Activated T-helper 2 cell treated with anti-CD3 and anti-CD28 coated beads, Interferon-gamma antibody, Interleukin-2, Interleukin-4, amounts not matched to agents 10 μg/mL and 5 μg/mL and 100 μg/mL, durations not matched to agents 14 hours and 24 hours and 36 hours (primary cell): ENCODE measurements at places on chromosomes 3 and 15. TPM values are rescaled to one million over a fixed set of nuclear protein-coding genes. Genes with fewer than 3 reads are reported as not detected.

GRCh38 chr3:139555249-139555648 is 15.7 kb upstream of the RBP1 start:
- H3K36me3 ChIP-seq, result no peaks in the 10 kb centered on the region
- no peak for DNase-seq
- peaks cover 4% of the 10 kb centered on the region for H3K27me3 ChIP-seq
- no peaks in the 10 kb centered on the region for H3K4me1 ChIP-seq
- H3K27ac ChIP-seq, result no peak overlapping the region
- no peak overlapping the region for H3K4me3 ChIP-seq

Gene CRABP1
- total RNA-seq, result 0.57 TPM in 1 of 2 replicates, not detected in the other

Gene EHHADH
- total RNA-seq, result 2.9 and 3.2 TPM in 2 replicates

GRCh38 chr15:42011074-42011473 is 9.8 kb downstream of the PLA2G4E start:
- H3K4me1 ChIP-seq, result peaks cover 18% of the 10 kb centered on the region
- H3K4me3 ChIP-seq, result no peak overlapping the region
- H3K36me3 ChIP-seq, result no peaks in the 10 kb centered on the region
- no peak for DNase-seq
- peak overlapping the region; percentile 19 for H3K27ac ChIP-seq

Gene MTHFS
- 33.3 and 34.6 TPM in 2 replicates for total RNA-seq

DNA sequence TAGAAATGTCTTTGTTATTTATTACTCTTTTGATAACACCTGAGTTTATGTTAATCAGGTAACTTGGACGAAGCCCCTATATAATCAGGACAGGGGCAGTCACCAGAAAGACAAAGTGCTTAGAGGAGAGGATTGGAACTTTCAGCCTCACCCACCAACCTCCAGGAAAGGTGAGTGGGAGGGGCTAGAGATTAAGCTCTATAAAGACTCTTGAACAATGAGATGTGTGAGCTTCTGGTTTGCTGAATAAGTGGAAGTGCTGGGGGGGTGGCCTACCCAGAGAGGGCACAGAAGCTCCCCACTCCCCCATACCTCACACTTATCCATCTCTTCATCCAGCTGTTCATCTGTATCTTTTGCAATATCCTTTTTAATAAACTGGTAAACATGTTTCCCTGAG is 73.9 kb downstream of the TTBK2 start:
- no peak overlapping the region for H3K27ac ChIP-seq
- no peak for DNase-seq
- peaks cover 4% of the 10 kb centered on the region for H3K4me1 ChIP-seq
- H3K4me3 ChIP-seq, result no peak overlapping the region
- H3K36me3 ChIP-seq, result peaks cover 4% of the 10 kb centered on the region
